ENCODE measurements at places on chromosomes 3 and 15. TPM values are rescaled to one million over a fixed set of nuclear protein-coding genes. Genes with fewer than 3 reads are reported as not detected.

GRCh38 chr15:40340038-40340739 is 550 bp downstream of the CCDC9B start:
- no peak overlapping the region for H3K4me3 ChIP-seq
- H3K27ac ChIP-seq: no peak overlapping the region
- no peak for DNase-seq
- H3K36me3 ChIP-seq: no peaks in the 10 kb centered on the region
- H3K4me1 ChIP-seq: peaks cover 2% of the 10 kb centered on the region

GRCh38 chr15:70103880-70104626 is 6.3 kb upstream of the TLE3 start:
- H3K4me1 ChIP-seq: peaks cover 26% of the 10 kb centered on the region
- no peak overlapping the region for H3K27ac ChIP-seq
- peaks cover 70% of the 10 kb centered on the region for H3K27me3 ChIP-seq
- DNase-seq: no peak

The ARL14 gene
- total RNA-seq: not detected

GRCh38 chr3:128317101-128317697 is 149.5 kb downstream of the DNAJB8 start:
- H3K36me3 ChIP-seq: no peaks in the 10 kb centered on the region
- H3K4me1 ChIP-seq: peaks cover 10% of the 10 kb centered on the region
- no peak for DNase-seq
- H3K27ac ChIP-seq: peak overlapping the region; percentile 32
- H3K27me3 ChIP-seq: no peaks in the 10 kb centered on the region

DNA sequence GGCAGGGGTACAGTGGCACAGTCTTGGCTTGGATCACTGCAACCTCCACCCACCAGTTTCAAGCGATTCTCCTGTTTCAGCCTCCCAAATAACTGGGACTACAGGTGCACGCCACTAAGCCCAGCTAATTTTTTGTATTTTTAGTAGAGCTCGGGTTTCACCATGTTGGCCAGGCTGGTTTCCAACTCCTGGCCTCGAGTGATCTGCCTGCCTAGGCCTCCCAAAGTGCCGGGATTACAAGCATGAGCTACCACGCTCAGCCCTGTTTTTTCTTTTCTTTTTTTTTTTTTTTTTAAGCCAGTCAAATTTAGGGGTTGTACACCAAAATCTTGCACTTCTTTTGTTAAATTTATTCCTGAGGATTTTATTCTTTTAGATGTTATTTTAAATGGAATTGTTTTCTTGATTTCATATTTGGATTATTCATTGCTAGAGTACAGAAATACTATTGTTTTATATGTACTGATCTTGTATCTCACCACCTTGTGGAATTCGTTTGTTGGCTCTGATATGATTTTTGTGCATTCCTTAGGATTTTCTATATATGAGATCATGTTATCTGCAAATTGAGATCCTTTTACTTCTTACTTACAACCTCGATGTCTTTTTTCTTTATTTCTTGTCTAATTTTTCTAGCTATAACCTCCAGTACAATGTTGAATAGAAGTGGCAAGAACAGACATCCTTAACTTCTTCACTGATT is 65.6 kb downstream of the ZNF609 start:
- no peak for DNase-seq
- no peaks in the 10 kb centered on the region for H3K27me3 ChIP-seq
- H3K4me1 ChIP-seq: peaks cover 53% of the 10 kb centered on the region

DNA sequence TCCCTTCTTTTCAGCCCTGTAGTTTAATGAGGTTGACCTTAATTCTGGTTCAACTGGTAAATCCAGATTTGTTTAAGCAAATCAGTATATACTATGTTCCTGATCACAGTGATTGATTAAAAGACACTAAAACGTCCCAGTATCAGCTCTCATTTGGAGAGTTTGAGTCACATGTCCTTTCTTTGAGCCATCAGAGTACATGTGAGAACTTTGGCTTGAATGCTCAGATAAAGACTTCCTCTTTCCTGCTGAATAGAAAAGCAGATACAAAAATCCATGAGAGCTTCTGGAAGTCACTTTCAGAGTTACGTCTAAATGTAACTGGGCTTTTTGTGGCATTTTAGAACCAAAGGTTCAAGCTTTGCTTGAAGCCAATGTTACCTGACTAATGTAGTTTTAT is 341.8 kb upstream of the SATB1 start:
- H3K4me1 ChIP-seq: peaks cover 30% of the 10 kb centered on the region
- H3K4me3 ChIP-seq: no peak overlapping the region
- no peaks in the 10 kb centered on the region for H3K27me3 ChIP-seq
- H3K27ac ChIP-seq: no peak overlapping the region

- peak; percentile 8 for DNase-seq
- no peak overlapping the region for H3K4me3 ChIP-seq
- H3K27ac ChIP-seq: peak overlapping the region; percentile 67
- H3K36me3 ChIP-seq: no peaks in the 10 kb centered on the region
- H3K27me3 ChIP-seq: no peaks in the 10 kb centered on the region
- peaks cover 55% of the 10 kb centered on the region for H3K4me1 ChIP-seq
Measured at GRCh38 chr15:74378848-74379247, 11.4 kb upstream of the CYP11A1 start.

- no peaks in the 10 kb centered on the region for H3K36me3 ChIP-seq
- H3K27me3 ChIP-seq: peaks cover 2% of the 10 kb centered on the region
- H3K4me1 ChIP-seq: no peaks in the 10 kb centered on the region
- DNase-seq: no peak
Measured at GRCh38 chr3:38085943-38086324, 46.9 kb downstream of the DLEC1 start.

- H3K4me1 ChIP-seq: no peaks in the 10 kb centered on the region
- peaks cover 7% of the 10 kb centered on the region for H3K27me3 ChIP-seq
- no peak overlapping the region for H3K4me3 ChIP-seq
- H3K27ac ChIP-seq: no peak overlapping the region
Measured at GRCh38 chr3:132267391-132267993, 49.7 kb upstream of the ACP3 start.

GRCh38 chr15:30979457-30979856 is 12.0 kb downstream of the MTMR10 start:
- H3K27me3 ChIP-seq: no peaks in the 10 kb centered on the region
- no peak overlapping the region for H3K4me3 ChIP-seq
- H3K27ac ChIP-seq: no peak overlapping the region
- no peak for DNase-seq
- H3K4me1 ChIP-seq: peaks cover 9% of the 10 kb centered on the region

The GOLGA8G gene
- total RNA-seq: not detected

GRCh38 chr3:113247675-113248458 is 36.5 kb downstream of the BOC start:
- no peak for DNase-seq
- no peak overlapping the region for H3K27ac ChIP-seq

- no peaks in the 10 kb centered on the region for H3K36me3 ChIP-seq
- no peak for DNase-seq
- H3K4me3 ChIP-seq: no peak overlapping the region
- H3K27ac ChIP-seq: no peak overlapping the region
Measured at GRCh38 chr3:61965770-61966131, 404.4 kb downstream of the PTPRG start.

- H3K4me1 ChIP-seq: peaks cover 76% of the 10 kb centered on the region
- peak overlapping the region; percentile 93 for H3K27ac ChIP-seq
- H3K4me3 ChIP-seq: peak overlapping the region; percentile 73
Measured at GRCh38 chr3:14431452-14431916, 29.1 kb downstream of the SLC6A6 start.

DNA sequence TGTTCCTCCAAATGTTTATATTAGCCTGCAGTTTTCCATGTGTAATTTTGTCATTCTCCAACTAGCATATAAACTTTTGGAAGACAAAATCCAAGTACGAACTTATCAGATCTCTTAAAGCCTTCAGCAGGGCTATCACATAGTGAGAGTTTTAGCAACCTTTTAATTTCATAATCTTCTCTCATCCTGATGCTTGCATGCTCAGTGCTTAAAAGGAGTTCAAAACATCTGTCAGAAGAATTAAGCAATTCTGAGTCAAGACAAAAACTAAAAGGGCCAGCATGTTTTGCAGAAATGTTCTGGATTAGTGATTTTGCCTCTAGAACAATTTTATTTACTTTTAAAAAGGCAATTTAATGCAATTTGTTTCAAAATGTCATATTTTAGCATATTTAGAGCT is 73.4 kb upstream of the SLC2A2 start:
- H3K27ac ChIP-seq: no peak overlapping the region
- no peak for DNase-seq
- H3K4me3 ChIP-seq: no peak overlapping the region
- no peaks in the 10 kb centered on the region for H3K27me3 ChIP-seq
- no peaks in the 10 kb centered on the region for H3K4me1 ChIP-seq
- peaks cover 52% of the 10 kb centered on the region for H3K36me3 ChIP-seq

The DUOX1 gene
- 0.37 TPM for total RNA-seq

- no peak overlapping the region for H3K27ac ChIP-seq
- H3K4me3 ChIP-seq: no peak overlapping the region
- H3K36me3 ChIP-seq: no peaks in the 10 kb centered on the region
- H3K4me1 ChIP-seq: no peaks in the 10 kb centered on the region
- peaks cover 4% of the 10 kb centered on the region for H3K27me3 ChIP-seq
Measured at GRCh38 chr3:48129921-48130320, 58.3 kb downstream of the CDC25A start.

DNA sequence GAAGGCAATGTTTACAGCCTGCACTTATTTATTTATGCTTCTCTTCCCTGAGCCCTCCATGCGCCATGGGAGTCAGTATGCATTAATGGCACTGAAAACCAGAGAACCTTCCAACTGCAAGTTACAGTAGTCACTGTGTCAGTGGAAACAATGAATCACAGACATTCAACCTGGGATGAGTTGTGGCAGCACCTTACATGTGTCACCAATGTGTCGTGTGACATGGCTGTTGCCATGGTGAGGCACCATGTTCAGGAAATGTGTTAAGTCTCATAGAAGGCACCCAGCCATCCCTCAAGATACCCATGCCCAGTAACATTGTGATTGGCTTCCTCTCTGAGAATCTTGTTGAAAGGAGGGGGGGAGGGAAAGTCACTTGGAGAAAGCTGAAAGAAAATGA is 105.0 kb downstream of the FOXP1 start:
- H3K27me3 ChIP-seq: no peaks in the 10 kb centered on the region
- peak; percentile 48 for DNase-seq
- no peak overlapping the region for H3K4me3 ChIP-seq
- peaks cover 46% of the 10 kb centered on the region for H3K36me3 ChIP-seq

- H3K27ac ChIP-seq: no peak overlapping the region
- H3K4me3 ChIP-seq: no peak overlapping the region
- no peaks in the 10 kb centered on the region for H3K27me3 ChIP-seq
- H3K36me3 ChIP-seq: no peaks in the 10 kb centered on the region
Measured at GRCh38 chr3:129702934-129703712, 96.6 kb upstream of the PLXND1 start.

The GRAMD2A gene
- not detected for total RNA-seq

- H3K36me3 ChIP-seq: no peaks in the 10 kb centered on the region
- H3K4me1 ChIP-seq: peaks cover 17% of the 10 kb centered on the region
- peaks cover 61% of the 10 kb centered on the region for H3K27me3 ChIP-seq
- peak overlapping the region; percentile 22 for H3K27ac ChIP-seq
Measured at GRCh38 chr3:45881078-45882022, 5.0 kb upstream of the CCR9 start.

- DNase-seq: no peak
- no peaks in the 10 kb centered on the region for H3K27me3 ChIP-seq
- no peak overlapping the region for H3K4me3 ChIP-seq
- peaks cover 80% of the 10 kb centered on the region for H3K4me1 ChIP-seq
- H3K36me3 ChIP-seq: peaks cover 28% of the 10 kb centered on the region
Measured at GRCh38 chr15:69758291-69758771, 305.7 kb downstream of the RPLP1 start.

DNA sequence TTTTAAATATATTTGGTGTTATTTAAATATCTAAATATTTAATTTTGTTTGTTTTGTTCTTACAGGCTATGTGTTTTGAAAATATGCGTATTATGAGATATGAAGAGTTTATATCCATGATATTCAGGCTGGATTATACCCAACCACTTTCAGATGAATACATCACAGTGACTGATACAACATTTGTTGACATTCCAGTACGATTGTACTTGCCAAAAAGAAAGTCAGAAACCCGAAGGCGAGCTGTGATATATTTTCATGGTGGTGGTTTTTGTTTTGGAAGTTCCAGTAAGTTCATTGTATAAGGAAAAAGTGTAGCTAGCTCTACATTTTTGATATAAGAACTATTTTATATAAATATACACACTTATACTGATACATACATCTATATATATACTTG is 6.9 kb downstream of the AADACL2 start:
- H3K27ac ChIP-seq: no peak overlapping the region
- DNase-seq: no peak
- no peaks in the 10 kb centered on the region for H3K27me3 ChIP-seq
- H3K36me3 ChIP-seq: no peaks in the 10 kb centered on the region
- H3K4me1 ChIP-seq: no peaks in the 10 kb centered on the region

The ETV5 gene
- total RNA-seq: 1.3 TPM

- no peaks in the 10 kb centered on the region for H3K36me3 ChIP-seq
- no peak overlapping the region for H3K27ac ChIP-seq
- no peaks in the 10 kb centered on the region for H3K4me1 ChIP-seq
- no peaks in the 10 kb centered on the region for H3K27me3 ChIP-seq
- no peak for DNase-seq
Measured at GRCh38 chr3:147795418-147795817, 386.3 kb downstream of the ZIC1 start.

The PLCD1 gene
- total RNA-seq: 6.9 TPM

- H3K4me1 ChIP-seq: peaks cover 32% of the 10 kb centered on the region
- H3K27ac ChIP-seq: peak overlapping the region; percentile 57
- no peak for DNase-seq
- H3K27me3 ChIP-seq: no peaks in the 10 kb centered on the region
- peaks cover 4% of the 10 kb centered on the region for H3K36me3 ChIP-seq
Measured at GRCh38 chr15:75152382-75153079, 49.2 kb upstream of the C15orf39 start.

The ZBBX gene
- not detected for total RNA-seq

The SLC28A2 gene
- total RNA-seq: not detected

DNA sequence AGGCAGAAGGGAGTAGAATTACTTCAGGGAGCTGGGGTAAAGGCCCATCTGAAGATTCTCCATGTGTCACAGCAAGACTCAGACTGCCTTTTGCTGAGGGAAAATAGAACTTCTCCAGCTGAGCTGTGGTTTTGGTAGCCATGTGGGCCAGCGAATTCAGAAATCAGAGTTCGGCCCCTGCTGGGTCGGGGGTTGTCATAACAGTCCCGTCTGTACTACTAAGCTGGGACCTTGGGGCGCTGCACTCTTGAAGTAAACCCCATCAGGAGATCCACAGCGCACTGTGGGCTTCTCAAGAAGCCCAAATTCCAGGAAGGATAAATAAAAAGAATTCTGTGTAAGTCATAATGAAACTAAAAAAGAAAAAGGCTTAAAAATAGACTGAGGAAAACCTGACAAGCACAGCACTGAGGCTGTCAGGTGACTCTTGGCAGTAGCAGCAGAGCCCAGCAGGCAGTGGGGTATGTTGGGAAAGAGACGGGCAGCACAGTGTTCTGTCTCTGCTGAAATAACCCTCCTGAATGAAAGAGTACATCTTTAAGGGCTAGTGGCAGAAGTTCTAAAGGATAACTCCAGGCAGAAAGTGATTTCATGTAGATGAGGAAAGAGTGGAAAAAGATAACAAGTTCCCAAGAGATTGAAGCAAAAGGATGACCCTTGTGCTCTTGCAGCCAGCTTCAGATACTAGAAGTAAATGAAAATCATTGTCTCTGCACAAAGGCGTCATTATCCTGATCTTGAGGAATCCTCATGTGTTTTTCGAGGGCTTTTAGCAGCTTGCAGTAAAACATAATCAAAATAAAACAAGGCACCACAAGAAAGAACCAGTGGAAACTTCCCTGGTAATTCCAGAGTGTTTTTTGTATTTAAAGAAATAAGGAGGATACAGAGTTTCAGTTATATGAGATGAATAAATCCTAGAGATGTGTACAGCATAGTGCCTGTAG is 74.5 kb downstream of the RAB7A start:
- H3K27me3 ChIP-seq: no peaks in the 10 kb centered on the region
- no peak for DNase-seq
- peak overlapping the region; percentile 65 for H3K4me3 ChIP-seq
- peak overlapping the region; percentile 98 for H3K27ac ChIP-seq
- H3K4me1 ChIP-seq: peaks cover 67% of the 10 kb centered on the region
- peaks cover 55% of the 10 kb centered on the region for H3K36me3 ChIP-seq

All from activated T-helper 2 cell treated with anti-CD3 and anti-CD28 coated beads, Interferon-gamma antibody, Interleukin-2, Interleukin-4, amounts not matched to agents 10 μg/mL and 5 μg/mL and 100 μg/mL, durations not matched to agents 14 hours and 24 hours and 36 hours (primary cell).